Placental epithelial cell (primary cell): ENCODE measurements at places on chromosomes 7 and 10. TPM values are rescaled to one million over a fixed set of nuclear protein-coding genes. Genes with fewer than 3 reads are reported as not detected.

IRF5 gene
- total RNA-seq, result under 0.01 and 0.22 TPM in 2 replicates

CUZD1 gene
- 0.39 and 0.98 TPM in 2 replicates for total RNA-seq

BAMBI gene
- 65.1 and 69.9 TPM in 2 replicates for total RNA-seq

HOXA11 gene
- 0.11 TPM in 1 of 2 replicates, not detected in the other for total RNA-seq

CCDC172 gene
- not detected in 2 replicates for total RNA-seq

EPO gene
- total RNA-seq, result 0.22 and 0.39 TPM in 2 replicates

CPN1 gene
- total RNA-seq, result not detected in 2 replicates

VGF gene
- total RNA-seq, result 0.39 and 0.76 TPM in 2 replicates

EPC1 gene
- total RNA-seq, result 31.8 and 46.3 TPM in 2 replicates

SFRP4 gene
- 0.79 TPM in 1 of 2 replicates, not detected in the other for total RNA-seq

PKD2L1 gene
- not detected in 2 replicates for total RNA-seq

AKR1C8 gene
- not detected in 2 replicates for total RNA-seq

STEAP1 gene
- 0.87 and 1.2 TPM in 2 replicates for total RNA-seq

HPS1 gene
- total RNA-seq, result 36.7 and 43.2 TPM in 2 replicates

C10orf95 gene
- 1.3 TPM in 1 of 2 replicates, not detected in the other for total RNA-seq

LIPK gene
- total RNA-seq, result not detected in 2 replicates

NPC1L1 gene
- not detected in 2 replicates for total RNA-seq

CLDN3 gene
- total RNA-seq, result not detected in 2 replicates

KCNK18 gene
- total RNA-seq, result not detected in 2 replicates

GRID1 gene
- under 0.01 and 0.11 TPM in 2 replicates for total RNA-seq

TACC2 gene
- 3.5 and 4.6 TPM in 2 replicates for total RNA-seq

GLI3 gene
- 1.8 and 3.1 TPM in 2 replicates for total RNA-seq

ERVW-1 gene
- total RNA-seq, result not detected in 2 replicates

LLCFC1 gene
- not detected in 2 replicates for total RNA-seq

COBL gene
- under 0.01 and 0.11 TPM in 2 replicates for total RNA-seq

EFCAB10 gene
- total RNA-seq, result 0.33 and 0.39 TPM in 2 replicates

GGCT gene
- total RNA-seq, result 16.5 and 21.4 TPM in 2 replicates

RSBN1L gene
- total RNA-seq, result 9.4 and 12.5 TPM in 2 replicates

PALD1 gene
- total RNA-seq, result not detected in 2 replicates

AGAP4 gene
- total RNA-seq, result 2.4 and 2.7 TPM in 2 replicates

FOXI2 gene
- total RNA-seq, result not detected in 2 replicates

EIF4EBP2 gene
- 49.5 and 64.6 TPM in 2 replicates for total RNA-seq

PCLO gene
- 2.0 and 2.1 TPM in 2 replicates for total RNA-seq

TRIM73 gene
- 0.43 and 2.4 TPM in 2 replicates for total RNA-seq

FLNC gene
- 77.7 and 271 TPM in 2 replicates for total RNA-seq

ASZ1 gene
- total RNA-seq, result 0.11 TPM in 1 of 2 replicates, not detected in the other

GHRHR gene
- total RNA-seq, result 2.0 TPM in 1 of 2 replicates, not detected in the other

AGR2 gene
- 870 and 914 TPM in 2 replicates for total RNA-seq

CRPPA gene
- total RNA-seq, result 1.6 and 3.1 TPM in 2 replicates

ABLIM1 gene
- total RNA-seq, result 1.2 and 11.3 TPM in 2 replicates

VSTM2A gene
- not detected in 2 replicates for total RNA-seq

GSDME gene
- 46.3 and 65.0 TPM in 2 replicates for total RNA-seq

MYPN gene
- under 0.01 and 0.11 TPM in 2 replicates for total RNA-seq

ZNF394 gene
- 17.9 and 32.2 TPM in 2 replicates for total RNA-seq

H2BK1 gene
- total RNA-seq, result not detected in 2 replicates

PDZD8 gene
- total RNA-seq, result 21.7 and 23.6 TPM in 2 replicates

SORCS1 gene
- total RNA-seq, result not detected in 2 replicates

RBP4 gene
- total RNA-seq, result 0.79 and 2.2 TPM in 2 replicates

KCP gene
- total RNA-seq, result 0.33 and 1.2 TPM in 2 replicates
